ENCODE measurements at places on chromosomes 13 and 19.

- no peak for DNase-seq
Measured at GRCh38 chr13:97254816-97255215, 32.7 kb downstream of the MBNL2 start.

DNA sequence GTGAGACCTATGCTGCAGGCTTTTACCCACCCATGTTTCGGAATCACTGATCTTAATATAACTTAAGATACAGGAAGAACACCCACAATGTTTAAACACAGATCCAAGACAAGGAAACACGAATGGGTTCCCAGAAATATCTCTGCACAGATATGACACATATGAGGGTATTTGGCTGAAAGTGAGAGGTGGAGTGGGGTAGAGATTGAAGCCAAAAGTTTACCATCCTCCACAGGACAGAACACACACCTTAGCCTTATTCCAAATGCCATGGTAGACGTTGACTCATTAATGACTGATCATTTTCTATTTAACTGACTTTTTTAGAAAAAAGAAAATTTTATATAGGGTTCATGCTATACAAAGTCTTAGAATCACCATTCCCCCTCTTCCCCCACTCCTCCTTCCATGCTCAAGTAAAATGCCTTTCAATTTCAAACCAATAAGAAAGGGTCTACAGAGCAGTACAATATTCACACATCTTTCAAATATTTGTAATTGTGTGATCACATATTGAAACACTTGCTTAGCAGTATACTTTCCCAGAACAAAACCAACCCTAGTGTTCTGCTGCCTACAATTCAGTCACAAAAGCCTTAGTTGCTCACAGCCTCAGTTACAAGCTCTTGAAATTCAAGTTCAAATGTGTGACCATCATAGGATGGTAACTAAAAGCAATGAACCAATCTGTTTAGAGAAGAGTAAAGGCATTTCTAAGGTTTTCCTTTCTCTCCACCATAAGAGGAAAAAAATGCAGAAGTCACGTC lies 11.8 kb upstream of the DOCK9 start:
- DNase-seq: no peak

DNA sequence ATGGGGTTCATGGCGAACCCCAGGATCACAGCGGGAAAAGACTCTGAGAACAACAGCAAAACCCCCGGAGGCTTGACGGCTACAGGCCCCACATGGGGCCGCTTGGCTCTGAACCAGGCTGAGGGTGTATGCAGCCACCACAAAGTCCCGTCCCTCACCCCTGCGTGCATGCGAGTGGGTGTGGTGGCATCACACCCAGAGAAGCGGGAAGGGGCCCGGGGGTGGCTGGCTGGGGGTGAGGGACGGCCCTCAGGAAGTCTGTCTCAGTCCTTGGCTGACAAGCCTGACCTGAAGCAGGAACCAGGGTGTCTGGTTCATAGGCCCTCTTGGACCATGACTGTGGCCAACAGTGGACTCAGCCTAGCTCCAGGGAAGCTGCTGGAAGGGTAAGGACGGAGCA lies 34.2 kb downstream of the CEBPG start:
- no peak for DNase-seq

DNA sequence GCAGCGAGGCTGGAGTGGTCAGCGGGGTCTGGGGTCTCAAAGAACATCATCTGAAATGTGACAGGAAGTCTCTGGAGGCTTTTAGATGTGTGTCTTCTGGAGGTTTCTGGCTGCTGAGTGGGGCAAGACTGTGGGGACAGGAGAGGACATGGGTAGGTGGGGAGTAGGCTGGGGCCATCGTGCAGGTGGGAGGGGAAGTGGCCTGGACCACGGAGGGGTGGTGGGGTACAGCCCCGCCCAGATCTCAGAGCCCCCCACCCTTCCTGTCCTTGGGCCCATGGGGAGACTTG lies 6.2 kb downstream of the AP1M1 start:
- no peak for DNase-seq

- DNase-seq: no peak
Measured at GRCh38 chr19:54201980-54202379, 1.3 kb downstream of the RPS9 start.

All from activated CD4-positive, alpha-beta T cell treated with anti-CD3 and anti-CD28 coated beads, Interleukin-2, amount 50 U/mL, for 24 hours (primary cell).